ENCODE measurements at places on chromosomes 6 and 20. TPM values are rescaled to one million over a fixed set of nuclear protein-coding genes. Genes with fewer than 3 reads are reported as not detected.

Gene WFDC5
- not detected for total RNA-seq

Gene C6orf58
- not detected for total RNA-seq

GRCh38 chr6:42315991-42316970 is 98.6 kb upstream of the MRPS10 start:
- no peak for DNase-seq

GRCh38 chr20:18304618-18305017 is 16.3 kb downstream of the ZNF133 start:
- DNase-seq, result no peak

Gene REV3L
- total RNA-seq, result 21.4 TPM

- no peak for DNase-seq
These were observed 608.0 kb downstream of the COL12A1 start for GRCh38 chr6:74597840-74598239.

Gene OR2H2
- not detected for total RNA-seq

Gene MYLK4
- total RNA-seq, result not detected

Gene CST3
- total RNA-seq, result 679 TPM

GRCh38 chr20:25150016-25150415 is 45.5 kb upstream of the ENTPD6 start:
- DNase-seq, result no peak

Gene ZNF165
- total RNA-seq, result 0.32 TPM

Gene HECA
- 12.2 TPM for total RNA-seq

Gene RIPOR3
- 13.2 TPM for total RNA-seq

- no peak for DNase-seq
These were observed 86.6 kb downstream of the PHACTR3 start for GRCh38 chr20:59690976-59691375.

DNA sequence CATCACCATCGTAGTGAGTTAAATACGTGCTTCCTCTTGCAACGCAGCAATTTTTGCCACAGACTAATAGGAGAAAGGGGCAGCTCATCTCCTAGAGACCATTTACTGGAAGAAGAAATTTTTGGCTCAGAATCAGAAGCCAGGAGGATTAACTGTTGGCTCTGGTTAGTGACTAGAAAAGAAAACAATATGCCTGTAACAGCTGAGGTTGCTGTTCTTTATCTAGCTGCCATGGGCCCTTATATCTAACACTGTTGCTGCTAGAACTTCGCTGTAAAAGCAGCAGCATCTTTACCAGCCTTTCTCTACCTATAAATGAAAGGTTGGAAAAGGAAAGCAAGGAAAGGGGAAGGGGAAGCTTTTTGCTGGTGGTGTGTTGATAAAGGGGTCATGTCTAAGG is 65.9 kb downstream of the FAM135A start:
- no peak for DNase-seq

- no peak for DNase-seq
These were observed 18.9 kb upstream of the CCM2L start for GRCh38 chr20:31991339-31991705.

- DNase-seq, result no peak
These were observed 73.9 kb downstream of the DCDC2 start for GRCh38 chr6:24284006-24284405.

Gene KCNK15
- 0.43 TPM for total RNA-seq

Gene CDK19
- total RNA-seq, result 4.7 TPM

Gene GABBR1
- 5.1 TPM for total RNA-seq

- no peak for DNase-seq
These were observed 684.6 kb upstream of the MARCKS start for GRCh38 chr6:113172531-113172966.

Gene TSPO2
- total RNA-seq, result 0.22 TPM

DNA sequence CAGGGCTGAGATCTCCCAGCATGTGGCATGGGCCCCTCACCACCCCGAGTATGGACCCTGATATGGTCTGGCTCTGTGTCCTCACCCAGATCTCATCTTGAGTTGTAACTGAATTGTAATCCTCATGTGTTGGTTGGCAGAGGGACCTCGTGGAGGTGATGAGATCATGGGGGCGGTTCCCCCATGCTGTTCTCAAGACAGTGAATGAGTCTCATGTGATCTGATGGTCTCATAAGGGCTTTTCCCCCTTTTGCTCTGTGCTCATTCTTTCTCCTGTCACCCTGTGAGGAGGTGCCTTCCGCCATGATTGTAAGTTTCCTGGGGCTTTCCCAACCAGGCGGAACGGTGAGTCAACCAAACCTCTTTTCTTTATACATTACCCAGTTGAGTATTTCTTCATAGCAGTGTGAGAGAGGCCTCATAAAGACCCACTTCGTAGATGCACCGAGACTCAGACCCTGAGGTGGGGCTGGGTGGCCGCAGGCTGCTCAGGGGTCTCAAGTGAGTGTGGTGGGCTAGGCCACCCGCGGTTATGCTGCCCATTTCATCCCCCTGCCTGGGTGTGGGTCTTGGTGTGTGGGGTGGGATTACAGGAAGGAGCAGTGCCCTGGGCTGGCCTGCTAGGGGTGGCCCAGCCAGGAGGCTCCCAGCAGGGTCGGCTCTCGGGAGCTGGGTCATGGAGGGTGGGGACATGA is 26.2 kb upstream of the GATA5 start:
- no peak for DNase-seq

GRCh38 chr6:149028767-149029405 is 282.1 kb downstream of the UST start:
- DNase-seq, result no peak

DNA sequence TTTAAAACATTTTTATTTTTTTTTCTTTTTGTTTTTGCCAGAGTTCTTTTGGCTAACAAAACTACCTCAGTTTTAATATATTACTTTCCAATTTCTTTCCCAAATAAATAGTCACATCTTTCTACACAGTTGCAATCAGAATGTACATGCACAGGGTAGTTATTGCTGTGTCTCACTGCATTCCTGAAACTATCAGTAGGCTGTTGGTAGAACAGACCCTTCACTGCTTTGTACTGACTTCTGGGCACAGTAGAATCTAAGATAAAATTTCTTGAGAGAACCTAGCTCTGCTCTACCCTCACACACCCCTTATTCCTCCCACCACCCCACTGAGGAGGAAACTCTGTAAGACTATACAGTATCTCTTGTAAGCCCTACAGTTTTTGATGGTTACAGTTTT is 19.9 kb downstream of the TPX2 start:
- no peak for DNase-seq

Gene FOXF2
- total RNA-seq, result not detected

DNA sequence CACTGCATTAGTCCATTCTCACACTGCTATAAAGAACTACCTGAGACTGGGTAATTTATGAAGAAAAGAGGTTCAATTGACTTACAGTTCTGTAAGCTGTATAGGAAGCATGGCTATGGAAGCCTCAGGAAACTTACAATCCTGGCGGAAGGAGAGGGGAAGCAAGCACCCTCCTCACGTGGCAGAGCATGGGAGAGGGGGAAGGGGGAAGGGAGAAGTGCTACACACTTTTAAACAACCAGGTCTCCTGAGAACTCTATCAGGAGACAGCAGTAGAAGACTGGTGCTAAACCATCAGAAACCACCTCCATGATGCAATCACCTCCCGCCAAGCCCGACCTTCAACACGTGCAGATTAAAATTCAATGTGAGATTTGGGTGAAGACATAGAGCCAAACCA is 494.0 kb downstream of the GRIK2 start:
- DNase-seq, result no peak

Gene FGD2
- total RNA-seq, result 15.6 TPM

DNA sequence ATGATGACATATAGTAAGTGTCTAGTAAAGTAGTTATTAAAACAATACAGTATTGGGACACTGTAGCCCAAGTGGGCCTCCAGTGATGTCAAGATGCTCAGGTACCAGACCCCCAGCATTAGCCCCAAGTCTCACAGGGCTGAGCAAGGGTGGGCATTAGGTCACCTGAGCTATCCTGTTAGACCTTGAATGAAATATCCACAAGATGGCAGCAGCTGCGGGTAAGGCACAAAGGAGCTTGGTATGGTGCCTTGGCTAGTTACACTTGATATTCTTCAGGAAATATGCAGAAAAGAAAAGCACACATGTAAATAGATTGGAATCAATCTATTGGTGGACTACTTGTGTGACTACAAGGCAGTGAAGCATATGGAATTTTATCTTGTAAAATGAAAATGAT is 701.8 kb upstream of the ADGRB3 start:
- no peak for DNase-seq

Gene ADGRG6
- total RNA-seq, result 102 TPM

Gene ANKRD66
- not detected for total RNA-seq

Data from right lobe of liver (tissue), 6 donors.